ENCODE measurements at places on chromosomes 11 and 22. TPM values are rescaled to one million over a fixed set of nuclear protein-coding genes. Genes with fewer than 3 reads are reported as not detected.

GRCh38 chr11:46513934-46514342 is 79.9 kb downstream of the AMBRA1 start:
- no peak for DNase-seq

GRCh38 chr11:130527636-130528297 is 79.3 kb downstream of the ADAMTS15 start:
- DNase-seq = peak; percentile 45

DNA sequence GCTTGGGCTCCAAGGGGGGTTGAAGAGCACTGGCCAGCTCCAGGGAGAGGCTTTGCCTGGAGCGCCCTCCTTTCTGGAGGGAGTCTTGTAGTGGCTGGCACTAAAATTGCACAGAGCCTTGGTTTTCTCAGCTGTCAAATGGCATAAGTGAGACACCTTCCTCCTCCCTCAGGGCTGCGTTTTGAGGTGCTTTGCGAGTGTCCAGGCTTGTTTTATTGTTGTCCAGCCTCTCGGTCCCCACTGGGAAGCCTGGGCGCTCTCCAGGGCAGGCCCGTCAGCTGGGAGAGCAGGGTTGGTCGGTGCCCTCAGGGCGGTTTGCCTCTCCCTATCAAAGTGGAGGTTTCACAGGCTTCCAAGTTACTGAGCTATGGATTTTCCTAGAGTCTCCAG is 149.3 kb upstream of the B3GAT1 start:
- no peak for DNase-seq

DNA sequence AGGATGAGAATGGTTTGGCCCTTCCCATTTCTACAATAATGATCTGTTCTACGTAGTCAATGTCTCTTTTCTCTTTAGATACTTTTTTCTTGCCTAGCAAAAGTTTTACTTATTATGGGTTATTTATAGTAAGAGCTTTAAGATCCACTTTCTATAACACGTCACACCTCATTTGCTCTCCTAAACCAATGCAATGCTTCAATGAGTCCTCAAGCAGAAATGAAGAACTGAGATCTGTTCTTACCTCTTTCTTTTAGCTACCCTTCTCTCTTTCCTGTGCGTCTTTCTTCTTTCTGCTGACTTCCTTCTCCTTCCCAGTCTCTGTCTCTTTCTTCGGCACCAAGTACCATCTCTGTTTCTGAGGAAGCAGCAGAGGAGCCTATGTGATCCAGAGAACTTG is 61.8 kb downstream of the SNX19 start:
- no peak for DNase-seq

The C11orf87 gene
- not detected for total RNA-seq
